ENCODE measurements at places on chromosomes 3 and 15. TPM values are rescaled to one million over a fixed set of nuclear protein-coding genes. Genes with fewer than 3 reads are reported as not detected.

RETNLB gene
- not detected for total RNA-seq

KCNMB3 gene
- 14.3 TPM for total RNA-seq

MCF2L2 gene
- 3.2 TPM for total RNA-seq

CDCP1 gene
- 13.9 TPM for total RNA-seq

GALNT15 gene
- not detected for total RNA-seq

TNNC1 gene
- 0.47 TPM for total RNA-seq

NUDT16 gene
- total RNA-seq = 11.2 TPM

CDC25A gene
- total RNA-seq = 52.0 TPM

HRH1 gene
- total RNA-seq = 0.04 TPM

COMMD4 gene
- total RNA-seq = 104 TPM

LRRC2 gene
- total RNA-seq = not detected

CADPS gene
- not detected for total RNA-seq

IL16 gene
- 16.0 TPM for total RNA-seq

CNOT10 gene
- 91.7 TPM for total RNA-seq

LDHAL6B gene
- not detected for total RNA-seq

C2CD4A gene
- not detected for total RNA-seq

RFTN1 gene
- 0.29 TPM for total RNA-seq

GP5 gene
- not detected for total RNA-seq

SNTN gene
- not detected for total RNA-seq

SETD2 gene
- 39.5 TPM for total RNA-seq

GREM1 gene
- 0.20 TPM for total RNA-seq

All from K562 (cell line).